Epithelial cell of umbilical artery (primary cell): ENCODE measurements at places on chromosomes 6 and 20. TPM values are rescaled to one million over a fixed set of nuclear protein-coding genes. Genes with fewer than 3 reads are reported as not detected.

Gene FAM110A
- total RNA-seq, result 2.3 and 3.3 TPM in 2 replicates

Gene TOX2
- total RNA-seq, result 1.7 and 3.2 TPM in 2 replicates

Gene PXT1
- not detected in 2 replicates for total RNA-seq

Gene PLN
- total RNA-seq, result under 0.01 TPM in 1 of 2 replicates, not detected in the other

Gene UBE2V1
- total RNA-seq, result 30.2 and 34.1 TPM in 2 replicates

Gene GGTLC1
- not detected in 2 replicates for total RNA-seq

Gene MBOAT1
- total RNA-seq, result 2.3 and 6.5 TPM in 2 replicates

Gene PARD6B
- 0.15 TPM in 1 of 2 replicates, not detected in the other for total RNA-seq

Gene CCN6
- total RNA-seq, result not detected in 2 replicates

Gene IYD
- under 0.01 TPM in 1 of 2 replicates, not detected in the other for total RNA-seq
